ENCODE measurements at places on chromosomes 1 and 21.

DNA sequence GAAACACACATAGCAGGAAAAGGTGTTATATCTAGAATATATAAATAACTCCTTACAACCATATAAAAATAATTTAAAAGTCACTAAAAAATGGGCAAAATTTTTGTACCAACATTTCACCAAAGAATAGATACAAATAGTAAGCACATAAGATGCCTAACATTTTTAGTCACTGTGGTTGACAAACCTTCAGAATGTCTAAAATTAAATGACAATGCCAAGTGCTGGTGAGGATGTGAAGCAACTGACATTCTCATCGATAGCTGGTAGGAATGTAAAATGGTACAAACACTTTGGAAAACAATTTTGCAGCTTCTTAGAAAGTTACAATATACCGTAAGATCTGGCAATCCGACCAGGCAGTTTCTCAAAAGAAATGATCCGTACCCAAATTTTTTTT lies 14.4 kb upstream of the TOMM20 start:
- DNase-seq = no peak

DNA sequence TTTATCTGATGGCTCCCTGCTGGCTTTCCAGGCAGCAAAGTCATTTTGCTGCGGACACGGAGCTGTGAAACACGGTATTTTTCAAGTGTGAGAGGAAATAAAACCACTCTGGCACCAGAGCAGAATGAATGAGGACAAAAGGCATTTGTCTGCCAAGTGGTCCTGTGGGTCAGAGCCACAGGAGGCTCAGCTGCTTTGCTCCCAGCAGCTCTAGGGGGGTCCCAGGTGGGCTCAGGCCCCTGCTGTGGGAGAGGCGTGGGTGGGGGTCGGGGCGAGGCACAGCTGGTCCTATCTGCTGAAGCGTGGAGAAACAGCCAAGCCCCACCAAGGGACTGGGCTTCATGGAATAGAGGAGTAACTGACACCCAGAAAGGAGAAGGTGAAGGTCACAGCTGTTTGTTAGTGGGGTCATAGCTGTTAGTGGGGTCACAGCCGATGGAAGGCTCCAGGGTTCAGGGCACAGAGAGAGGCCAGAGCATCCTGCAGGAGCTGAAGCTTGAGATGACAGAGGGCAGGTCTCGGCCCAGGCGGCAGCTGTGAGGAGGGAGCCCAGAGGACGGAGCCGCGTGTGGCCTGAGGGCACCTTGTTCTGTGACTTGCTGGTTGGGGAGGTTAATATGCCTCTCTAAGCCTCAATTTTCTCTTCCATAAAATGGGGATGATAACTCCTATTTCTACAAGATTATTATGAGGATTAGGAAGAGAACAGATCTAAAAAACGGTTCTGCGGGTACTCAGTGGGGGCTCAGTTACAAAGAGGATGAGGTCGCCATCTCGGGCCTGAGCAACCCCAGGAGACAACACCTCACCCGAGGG lies 7.1 kb downstream of the KIF17 start:
- no peak for DNase-seq

GRCh38 chr21:34073749-34074282 lies 438 bp downstream of the MRPS6 start:
- peak; percentile 27 for DNase-seq

DNA sequence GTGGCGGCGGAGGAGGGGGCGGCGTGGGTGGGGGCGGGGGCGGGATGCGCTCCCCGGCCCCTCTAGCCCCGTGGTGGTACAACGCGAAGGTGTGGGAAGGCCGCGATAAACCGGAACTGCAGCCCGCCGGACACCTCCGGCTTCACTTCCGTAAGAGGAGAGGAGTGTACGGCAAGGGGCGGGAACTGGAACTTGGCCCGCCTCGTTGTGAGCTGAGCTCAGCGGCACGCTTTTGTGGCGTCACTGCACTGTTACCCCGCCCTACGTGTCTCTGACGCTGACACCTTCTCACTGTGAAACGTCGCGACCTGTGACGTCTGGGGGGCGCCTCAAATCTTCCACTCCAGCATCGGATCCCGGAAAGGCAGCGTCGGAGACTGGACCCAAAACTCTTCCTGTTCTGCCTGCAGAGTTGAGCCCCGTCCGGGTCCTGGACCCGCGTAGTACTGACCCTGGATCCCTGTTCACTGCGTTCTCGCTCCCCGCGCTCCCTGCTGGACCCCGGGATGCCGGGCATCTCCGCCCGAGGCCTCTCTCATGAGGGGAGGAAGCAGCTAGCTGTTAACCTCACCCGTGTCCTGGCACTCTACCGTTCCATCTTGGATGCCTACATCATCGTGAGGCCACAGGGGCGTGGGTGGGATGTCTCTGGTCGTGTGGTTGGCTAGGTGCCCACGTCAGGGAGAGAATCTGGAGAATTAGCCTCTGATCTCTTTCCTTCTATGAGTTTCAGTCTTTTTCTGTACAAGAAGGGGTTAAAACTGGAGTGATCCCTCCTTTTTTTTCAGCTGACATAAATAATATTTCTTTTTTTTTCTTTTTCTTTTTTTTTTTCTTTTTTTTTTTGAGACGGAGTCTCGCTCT lies at the start of gene ISG20L2:
TSS of gene ISG20L2 (minus strand) at position 168 of the 864 bp plus-strand sequence. CDS start 1,114 bp downstream, outside the sequence.
- DNase-seq = peak; percentile 96

GRCh38 chr1:198125995-198126735 lies 30.6 kb upstream of the NEK7 start:
- no peak for DNase-seq

- DNase-seq = no peak
Measured at GRCh38 chr1:1832166-1832565, 53.9 kb upstream of the NADK start.

DNA sequence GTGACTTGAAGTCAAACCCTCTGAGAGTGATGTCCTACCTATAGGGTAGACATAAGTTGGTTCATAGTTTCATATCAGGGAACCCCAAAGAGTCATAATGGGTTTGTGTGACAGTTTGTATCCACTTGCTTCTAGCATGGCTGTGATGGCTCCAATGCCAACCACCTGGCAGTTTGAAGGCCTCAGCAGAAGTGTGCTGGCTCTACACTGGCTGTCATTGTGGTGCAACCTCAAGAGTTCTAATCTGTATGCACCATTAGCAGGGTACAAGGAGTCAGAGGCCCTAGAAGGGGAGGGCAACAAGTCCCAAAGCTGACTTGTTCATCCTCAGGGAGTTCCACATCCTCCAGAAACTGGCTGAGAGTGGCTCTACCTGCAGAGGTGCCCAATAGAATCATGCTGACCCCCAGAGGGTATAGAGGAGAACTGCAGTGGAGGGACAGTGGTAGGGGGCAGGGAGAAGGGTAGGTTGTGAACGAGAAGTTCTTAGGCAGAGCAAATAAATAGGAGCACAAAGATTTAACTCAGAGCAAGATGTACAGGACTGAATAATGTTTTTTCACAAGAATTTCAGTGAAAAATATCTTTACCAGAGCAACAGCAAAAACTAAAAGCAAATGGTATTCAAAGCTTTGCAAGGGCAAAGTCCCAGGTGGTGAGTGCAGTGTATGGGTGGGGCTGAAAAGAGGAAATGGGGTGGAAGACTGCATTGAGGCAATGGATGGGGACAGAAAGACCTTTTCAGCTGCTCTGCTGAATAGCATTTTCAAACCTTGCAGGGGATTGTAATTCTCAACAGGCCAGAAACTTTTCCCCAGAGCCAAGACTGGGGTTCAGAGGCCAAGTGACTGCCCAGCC lies 3.2 kb downstream of the FCRL2 start:
- no peak for DNase-seq

DNA sequence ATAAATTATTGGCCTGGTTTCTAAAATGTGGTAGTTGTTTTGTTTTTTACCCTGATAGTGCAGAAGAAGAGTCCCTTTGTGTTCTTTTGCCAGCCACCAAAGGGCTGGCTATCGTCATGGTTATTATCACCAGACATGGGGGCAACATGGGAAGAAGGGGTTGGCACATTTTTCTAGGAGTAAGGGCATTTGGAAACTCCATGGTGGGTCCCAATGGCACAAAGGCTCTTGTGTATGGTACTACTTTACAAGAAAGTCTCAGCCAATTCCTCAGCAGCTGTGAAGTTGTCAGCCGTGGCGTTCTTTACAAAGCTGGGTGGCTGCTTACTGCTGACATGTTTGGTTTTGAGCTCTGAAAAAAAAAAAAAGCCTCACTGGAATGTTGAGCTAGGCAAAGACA lies 330.4 kb upstream of the ESRRG start:
- no peak for DNase-seq

GRCh38 chr1:109543988-109544735 lies 4.3 kb upstream of the GNAI3 start:
- DNase-seq = no peak

DNA sequence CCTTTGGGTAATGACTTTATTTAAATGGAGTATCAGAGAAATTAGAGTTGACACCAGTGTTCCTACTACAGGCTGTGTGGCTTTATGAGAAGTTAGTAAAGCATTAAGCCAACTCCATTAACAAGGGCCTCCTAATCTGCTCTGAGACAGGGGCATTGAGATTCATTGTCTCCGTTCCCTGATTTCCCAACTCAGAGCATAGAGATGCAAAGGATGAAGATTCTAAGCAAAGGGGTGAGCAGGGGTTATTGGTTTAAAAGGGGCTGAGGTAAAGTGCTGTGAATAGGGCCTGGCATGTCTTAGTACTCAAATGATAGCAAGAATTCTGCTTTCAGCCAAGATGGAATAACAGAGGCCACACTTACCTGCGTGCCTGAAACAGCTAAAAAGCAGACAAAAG lies 428.4 kb downstream of the PTPRU start:
- DNase-seq = no peak

GRCh38 chr1:190494451-190494850 lies 16.8 kb upstream of the BRINP3 start:
- DNase-seq = no peak

GRCh38 chr1:235090406-235091069 lies 38.1 kb downstream of the TOMM20 start:
- no peak for DNase-seq

DNA sequence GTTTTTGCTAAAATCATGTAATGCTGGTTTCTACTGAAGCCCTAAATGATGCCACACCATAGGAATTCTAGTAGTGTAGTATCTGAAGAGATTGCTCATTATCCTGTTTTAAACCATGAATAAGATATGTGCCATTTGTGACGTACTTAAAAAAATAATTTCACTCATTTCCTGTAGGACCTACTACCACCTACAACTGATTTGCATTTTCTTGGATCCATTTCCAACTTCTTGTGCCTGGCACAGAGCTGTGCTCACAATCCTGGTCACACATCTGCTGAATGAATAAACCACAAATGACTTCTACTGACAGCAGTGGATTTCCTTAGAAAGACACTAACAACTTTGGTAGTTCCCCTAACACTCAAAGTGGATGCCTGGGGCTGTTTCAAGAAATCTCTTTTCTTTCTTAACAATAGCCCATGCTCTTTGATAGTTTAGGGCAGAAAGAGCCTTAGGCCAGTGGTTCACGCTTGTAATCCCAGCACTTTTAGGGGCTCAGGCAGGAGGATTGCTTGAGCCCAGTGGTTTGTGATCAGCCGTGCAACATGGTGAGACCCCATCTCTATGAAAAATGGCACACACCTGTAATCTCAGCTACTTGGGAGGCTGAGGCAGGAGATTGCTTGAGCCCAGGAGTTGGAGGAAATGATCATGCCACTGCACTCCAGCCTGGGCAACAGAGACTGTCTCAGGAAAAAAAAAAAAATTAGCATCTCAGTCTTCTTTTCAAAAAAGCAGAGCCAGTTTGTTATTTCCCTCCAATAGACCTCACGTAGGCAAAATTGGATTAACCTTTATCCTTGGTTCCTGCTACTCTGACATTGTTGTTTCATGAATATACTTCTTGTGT lies 13.0 kb upstream of the BATF3 start:
- no peak for DNase-seq

DNA sequence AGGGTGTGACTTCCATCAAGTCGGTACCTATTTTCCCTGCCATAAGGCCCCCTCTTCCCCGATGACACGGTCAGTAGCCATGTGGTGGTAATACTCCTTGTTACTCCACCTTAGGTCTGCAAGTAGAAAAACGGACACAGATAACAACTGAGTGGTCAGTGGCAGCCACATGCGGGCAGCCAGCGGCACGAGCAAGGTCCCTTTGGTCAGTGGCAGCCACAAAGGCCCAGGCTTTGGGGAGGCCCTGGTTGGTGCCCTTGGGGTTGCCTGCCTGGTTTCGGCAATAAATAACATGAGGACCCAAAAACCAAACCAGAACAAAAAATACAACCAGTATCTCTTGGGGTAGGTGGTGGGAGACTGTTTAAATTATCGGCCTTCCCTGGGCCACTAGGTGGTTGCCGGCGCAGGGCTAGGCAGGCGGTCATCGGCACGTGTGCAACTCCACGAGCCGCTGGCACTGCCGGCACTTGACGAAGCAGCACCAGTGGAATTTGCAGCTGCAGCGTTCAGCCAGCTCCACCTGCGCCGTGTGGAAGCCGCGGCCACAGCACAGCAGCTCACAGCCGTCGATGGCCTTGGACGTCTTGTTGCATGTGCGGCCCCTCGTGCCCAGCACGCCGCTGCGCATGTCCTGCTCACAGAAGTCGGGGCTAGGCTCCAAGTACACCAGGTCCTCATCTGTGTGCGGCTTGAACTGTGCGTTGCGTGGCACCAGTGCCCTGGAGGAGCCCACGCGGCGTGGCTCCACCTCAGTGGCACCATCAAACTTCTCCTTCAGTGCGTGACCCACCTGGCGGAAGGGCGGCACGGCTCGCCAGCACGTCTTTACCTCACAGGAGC lies 23.1 kb downstream of the WNT4 start:
- no peak for DNase-seq

GRCh38 chr1:75273110-75273509 lies 138.9 kb downstream of the LHX8 start:
- DNase-seq = no peak

DNA sequence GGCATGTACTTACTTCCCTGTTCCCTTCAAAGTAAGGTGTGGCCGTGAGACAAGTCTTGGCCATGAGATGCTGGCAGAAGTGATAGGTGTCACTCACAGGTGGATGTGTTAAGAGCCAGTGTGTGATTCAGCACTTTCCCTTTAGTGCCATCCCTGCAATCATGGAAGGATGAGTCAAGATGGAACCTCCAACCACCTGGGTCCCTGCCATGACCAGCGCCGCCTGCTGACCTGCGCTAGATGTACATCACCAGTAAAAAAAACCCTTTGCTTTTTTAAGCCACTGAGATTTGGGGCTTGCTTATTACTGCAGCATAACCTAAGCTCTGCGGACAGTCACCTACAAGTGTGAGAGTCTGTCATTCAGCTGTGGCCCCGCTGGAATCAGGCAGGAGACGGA lies 71.7 kb downstream of the TOMM20 start:
- DNase-seq = no peak

GRCh38 chr1:27444632-27445031 lies 45.3 kb downstream of the WASF2 start:
- no peak for DNase-seq

GRCh38 chr1:171142416-171143385 lies 42.4 kb upstream of the FMO2 start:
- DNase-seq = no peak

- DNase-seq = no peak
Measured at GRCh38 chr1:173946380-173946921, 29.3 kb upstream of the SERPINC1 start.

DNA sequence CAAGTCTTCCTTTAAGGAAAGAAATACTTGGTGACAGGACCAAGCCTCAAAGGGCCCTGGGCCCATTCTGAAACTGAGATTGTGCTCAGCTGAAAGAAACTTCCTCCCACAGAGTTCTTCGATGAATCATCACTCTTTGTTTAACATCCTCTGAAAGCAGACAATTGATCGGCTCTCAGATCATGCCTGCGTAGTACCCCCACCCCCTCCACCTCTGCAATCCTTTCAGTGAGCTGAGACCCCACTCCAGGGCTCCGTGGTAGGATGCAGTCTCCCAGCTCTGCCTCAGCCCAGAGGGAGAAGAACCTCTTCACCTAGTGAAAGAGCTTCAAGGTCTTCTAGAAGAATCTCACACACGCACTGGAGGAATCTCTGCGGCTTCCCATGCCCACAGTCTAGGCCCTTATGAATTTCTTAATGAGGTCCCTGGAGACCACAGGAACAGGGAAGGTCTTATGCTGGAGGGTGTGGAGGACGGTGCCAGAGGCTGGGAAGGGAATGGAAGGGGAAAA lies 104.9 kb upstream of the SOD1 start:
- peak; percentile 32 for DNase-seq

Data from stimulated activated naive CD8-positive, alpha-beta T cell treated with anti-CD3 and anti-CD28 coated beads, Interleukin-15, amount 100 ng/mL, for 72 hours (primary cell).